NCI-H187 treated with DMSO at 0.1 percent for 48 hours (cell line): ENCODE measurements at places on chromosomes 3 and 15.

DNA sequence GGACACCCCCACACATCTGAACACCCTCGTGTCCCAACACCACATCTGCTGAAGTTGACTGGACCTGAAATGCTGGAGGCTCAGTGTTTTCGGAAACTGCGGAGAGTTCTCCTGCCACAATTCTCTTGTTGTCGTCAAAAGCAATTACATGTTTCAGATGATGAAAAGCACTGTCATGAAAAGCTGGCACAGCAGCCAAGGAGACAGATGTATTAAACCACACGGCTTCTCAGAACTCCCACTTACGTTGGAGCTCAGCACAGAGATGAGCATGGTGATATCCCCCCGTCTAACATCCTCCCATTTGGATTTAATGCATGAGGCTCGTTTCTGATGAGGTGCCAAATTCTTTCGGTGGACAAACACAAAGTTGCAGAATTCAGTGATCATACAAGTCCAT is 180.1 kb downstream of the RORA start:
- no peak for DNase-seq

DNA sequence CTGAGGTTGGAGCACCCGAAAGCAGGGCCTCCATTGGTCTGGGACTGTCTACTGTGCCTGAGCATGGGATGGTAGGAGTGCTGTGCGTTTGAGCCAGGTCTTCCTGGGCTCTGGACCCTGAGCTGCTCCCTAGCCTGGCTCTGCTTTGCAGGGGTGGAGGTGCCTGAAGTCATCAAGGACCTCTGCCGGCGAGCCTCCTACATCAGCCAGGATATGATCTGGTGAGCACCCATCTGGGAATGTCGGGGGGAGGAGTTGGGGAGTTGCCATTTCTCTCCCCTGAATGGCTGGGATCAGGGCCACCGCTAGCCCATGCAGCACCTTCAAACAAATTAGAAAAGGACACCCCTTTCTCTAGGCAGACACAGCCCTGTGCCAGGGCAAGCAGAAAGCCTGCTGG is 20.7 kb downstream of the DUOX1 start:
- DNase-seq = no peak

DNA sequence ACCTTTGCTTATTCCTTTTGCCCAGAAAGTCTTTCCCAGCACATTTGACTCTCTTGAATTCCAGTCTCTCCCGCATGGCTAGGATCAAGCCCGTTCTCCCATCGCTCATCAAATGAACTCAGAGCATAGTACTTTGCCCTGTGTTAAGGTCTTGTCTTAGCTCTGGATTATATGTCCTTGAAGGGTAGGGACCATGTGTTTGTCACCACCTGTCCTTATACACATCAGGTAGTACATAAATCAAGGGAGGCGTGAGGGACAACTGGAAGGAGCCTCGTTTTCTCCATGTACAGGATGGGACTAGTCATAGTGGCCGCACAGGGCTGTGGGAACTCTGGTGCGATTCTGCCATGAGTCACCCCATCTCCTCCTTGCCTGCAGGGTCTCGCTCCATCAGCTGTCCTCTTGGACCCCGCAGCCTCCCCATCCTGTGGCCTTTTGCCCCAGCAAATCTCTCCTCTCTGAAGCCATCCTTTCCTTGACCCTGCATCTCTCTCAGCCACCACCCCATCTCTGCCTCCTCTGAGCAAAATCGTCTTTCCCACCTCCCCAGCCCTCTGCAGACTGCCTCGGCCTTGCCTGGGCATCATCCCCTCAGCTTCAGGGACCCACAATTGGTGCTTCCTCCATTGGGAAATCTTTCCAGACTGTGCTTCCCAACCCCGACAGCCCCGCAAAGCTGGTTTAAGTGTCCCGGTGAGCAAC is 33.4 kb upstream of the RAB6B start:
- DNase-seq = no peak

DNA sequence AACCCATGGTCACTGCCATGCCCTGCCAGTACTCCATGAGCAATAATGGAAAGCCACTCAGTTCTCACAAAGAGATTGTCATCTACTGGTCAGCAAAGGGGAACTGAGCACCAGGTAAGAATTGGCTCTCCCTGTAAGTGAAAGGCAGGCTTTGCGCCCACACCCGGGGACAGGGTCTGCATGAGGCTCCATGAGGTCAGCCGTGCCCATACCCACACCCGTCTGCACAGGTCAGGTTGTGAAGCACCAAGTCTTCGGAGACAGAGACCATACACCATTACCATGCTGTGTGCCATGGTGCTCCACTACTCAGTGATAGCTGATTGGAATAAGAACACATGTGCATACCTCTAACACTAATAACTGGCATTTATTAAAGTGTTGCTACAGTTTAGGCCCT is 322.9 kb downstream of the EPHB1 start:
- no peak for DNase-seq

GRCh38 chr3:77081240-77081661 is 41.4 kb downstream of the ROBO2 start:
- DNase-seq = no peak

- DNase-seq = no peak
Measured at GRCh38 chr3:59856934-59857460, 807.2 kb upstream of the CFAP20DC start.

- DNase-seq = no peak
Measured at GRCh38 chr15:55827204-55827603, 84.3 kb upstream of the PRTG start.

DNA sequence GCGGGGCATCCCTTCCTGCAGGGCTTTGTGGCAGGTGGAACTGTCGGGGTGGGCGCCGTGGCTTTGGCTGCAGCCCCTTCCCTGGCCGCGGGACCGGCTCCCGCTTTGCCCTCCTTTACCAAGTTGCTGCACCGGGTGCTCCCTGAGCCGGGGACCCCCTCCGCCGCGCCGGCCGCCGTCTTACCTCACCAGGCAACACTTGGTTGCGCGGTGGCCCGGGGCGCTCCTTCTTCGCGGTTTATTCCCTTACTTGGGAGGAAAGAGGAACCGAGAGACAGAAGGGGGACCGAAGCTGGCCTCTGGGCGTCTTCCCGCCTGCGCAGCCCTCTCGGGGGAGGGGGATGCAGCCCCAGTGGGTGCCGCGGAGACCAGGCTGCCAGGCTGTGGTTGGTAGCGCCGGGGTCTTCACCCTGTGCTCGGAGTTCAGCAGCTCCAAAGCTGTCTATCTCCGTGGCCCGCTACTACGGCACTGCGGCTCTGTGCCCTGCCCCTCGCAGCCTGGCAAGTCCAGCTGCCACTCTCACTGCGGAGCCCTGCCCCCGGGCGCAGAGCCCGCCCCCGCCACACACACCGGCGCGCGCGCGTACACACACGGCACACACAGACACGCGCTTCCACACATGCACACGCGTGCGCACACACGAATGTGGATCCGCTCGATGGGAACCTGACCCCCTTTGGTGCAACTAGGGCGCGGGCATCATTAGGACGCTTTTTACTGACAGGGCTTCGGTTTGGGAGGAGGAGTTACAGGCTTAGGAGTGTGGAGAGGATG is at the start of gene DGKG:
DGKG (minus strand) TSS at position 473 of the 775 bp plus-strand sequence. CDS start 41,775 bp downstream, outside the sequence.
- no peak for DNase-seq

DNA sequence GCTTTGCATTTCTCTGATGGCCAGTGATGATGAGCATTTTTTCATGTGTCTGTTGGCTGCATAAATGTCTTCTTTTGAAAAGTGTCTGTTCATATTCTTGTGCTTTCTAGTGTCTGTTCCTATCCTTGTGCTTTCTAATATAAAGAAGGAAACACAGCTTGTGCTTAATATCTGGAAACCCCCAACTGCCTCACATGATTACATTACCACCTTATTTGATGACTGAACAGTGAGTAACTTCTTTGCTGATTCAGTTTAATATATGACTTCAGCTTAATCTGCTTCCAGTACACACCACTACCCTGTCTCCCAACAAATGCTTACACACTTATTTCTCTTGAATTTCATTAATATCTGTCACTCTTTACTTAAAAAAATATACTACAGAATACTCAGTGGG is 835.1 kb downstream of the EDEM1 start:
- DNase-seq = no peak

DNA sequence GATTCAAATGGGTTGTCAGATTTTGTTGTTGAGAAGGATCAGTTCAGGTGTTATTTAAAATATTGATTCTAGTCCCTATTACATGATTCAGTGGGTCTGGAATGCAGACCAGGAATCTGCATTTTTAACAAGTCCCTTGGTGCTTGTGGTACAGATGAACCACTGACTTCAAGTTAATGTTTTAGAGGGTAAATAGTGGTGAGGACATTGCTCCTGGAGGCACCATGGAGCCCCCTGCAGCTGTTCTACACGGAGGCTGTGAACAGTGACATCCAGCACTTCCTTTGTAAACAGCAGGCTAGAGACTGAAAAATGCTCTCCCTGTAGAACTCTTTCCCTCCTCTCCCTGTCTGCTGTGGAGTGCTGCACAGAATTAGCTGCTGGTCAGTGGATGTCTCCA is 4.8 kb upstream of the FSIP1 start:
- DNase-seq = no peak

- no peak for DNase-seq
Measured at GRCh38 chr3:185763347-185764005, 61.4 kb downstream of the IGF2BP2 start.

DNA sequence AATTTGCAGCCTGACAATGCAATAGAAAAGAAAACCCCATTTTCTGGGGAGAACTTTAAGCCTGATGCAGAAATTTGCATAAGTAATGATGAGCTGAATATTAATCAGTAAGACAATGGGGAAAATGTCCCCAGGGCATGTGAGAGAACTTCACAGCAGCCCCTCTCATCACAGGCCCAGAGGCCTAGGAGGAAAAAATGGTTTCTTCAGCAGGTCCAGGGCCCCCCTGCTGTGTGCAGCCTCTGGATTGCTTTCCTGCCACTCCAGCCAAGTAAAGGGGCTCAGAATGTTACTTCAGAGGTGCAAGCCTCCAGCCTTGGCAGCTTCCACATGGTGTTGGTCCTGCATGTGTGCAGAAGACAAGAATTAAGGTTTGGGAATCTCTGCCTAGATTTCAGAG is 900.3 kb upstream of the ROBO1 start:
- DNase-seq = no peak

DNA sequence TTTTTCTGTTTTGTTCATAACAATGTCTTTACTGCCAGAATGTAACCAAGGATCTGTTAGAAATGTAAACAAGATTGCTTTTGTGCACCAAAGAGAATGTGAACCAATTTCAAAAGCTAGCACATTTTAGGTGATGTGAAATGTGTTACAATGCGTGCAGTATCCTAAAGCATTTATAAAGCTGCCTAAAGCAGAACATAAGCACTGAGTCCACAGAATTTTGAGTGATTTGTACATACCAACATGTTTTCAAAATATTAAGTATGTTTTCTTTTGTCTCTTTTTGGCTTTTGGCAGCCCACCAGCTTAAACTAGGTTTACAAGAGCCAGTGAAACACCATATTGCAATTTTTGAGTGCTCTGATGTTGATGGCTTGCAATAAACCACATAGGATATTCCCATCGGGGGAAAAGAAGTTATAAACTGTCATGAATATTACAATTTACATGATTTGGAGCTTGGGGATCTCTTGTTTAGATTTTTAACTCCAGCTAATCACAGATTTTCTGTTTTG is 364.0 kb downstream of the ZIC1 start:
- DNase-seq = no peak
